Parietal lobe (tissue), 2 donors: ENCODE measurements at places on chromosomes 2 and 18. TPM values are rescaled to one million over a fixed set of nuclear protein-coding genes. Genes with fewer than 3 reads are reported as not detected.

The MREG gene
- 2.8 TPM for total RNA-seq

The KCNG2 gene
- 0.31 TPM for total RNA-seq

The SIX3 gene
- 0.31 TPM for total RNA-seq

The SRD5A2 gene
- not detected for total RNA-seq

The ITGA4 gene
- total RNA-seq, result 9.4 TPM

The OSR1 gene
- total RNA-seq, result 0.31 TPM

The TGFA gene
- total RNA-seq, result 7.5 TPM

The NDUFB3 gene
- total RNA-seq, result 23.2 TPM

The UGT1A6 gene
- not detected for total RNA-seq

The CRYGC gene
- not detected for total RNA-seq

The DTNA gene
- total RNA-seq, result 69.2 TPM

The MAB21L4 gene
- total RNA-seq, result not detected

The DSG3 gene
- not detected for total RNA-seq

The PROKR1 gene
- total RNA-seq, result 2.8 TPM

The LCT gene
- total RNA-seq, result not detected

The MEP1B gene
- total RNA-seq, result not detected

The GNLY gene
- 0.31 TPM for total RNA-seq

The GPR75 gene
- total RNA-seq, result 27.2 TPM

The GREB1 gene
- total RNA-seq, result 3.8 TPM

The SERPINB3 gene
- total RNA-seq, result not detected

The PLB1 gene
- total RNA-seq, result 4.4 TPM

The GPR45 gene
- 0.94 TPM for total RNA-seq

The LIPG gene
- total RNA-seq, result 25.7 TPM

The CXXC1 gene
- 56.7 TPM for total RNA-seq

The HYCC2 gene
- 68.5 TPM for total RNA-seq

The LYG1 gene
- total RNA-seq, result 1.6 TPM

The LINC00305 gene
- not detected for total RNA-seq

The CYP27A1 gene
- 3.4 TPM for total RNA-seq

The SCYGR4 gene
- not detected for total RNA-seq

The ALK gene
- total RNA-seq, result 2.5 TPM

The TRIM43 gene
- not detected for total RNA-seq

The ABCG8 gene
- 0.31 TPM for total RNA-seq

The ESPNL gene
- not detected for total RNA-seq

The CELF4 gene
- total RNA-seq, result 62.9 TPM

The HOXD8 gene
- not detected for total RNA-seq

The CCDC150 gene
- total RNA-seq, result 9.4 TPM

The ANKRD29 gene
- 5.3 TPM for total RNA-seq

The CFAP210 gene
- 2.2 TPM for total RNA-seq

The GPR35 gene
- 2.5 TPM for total RNA-seq

The VSNL1 gene
- 19.7 TPM for total RNA-seq

The EVX2 gene
- total RNA-seq, result not detected

The POTEI gene
- total RNA-seq, result 0.31 TPM

The NEU2 gene
- not detected for total RNA-seq

The SERPINB4 gene
- total RNA-seq, result not detected

The ZNF532 gene
- total RNA-seq, result 312 TPM

The B4GALT6 gene
- 10.3 TPM for total RNA-seq

The NTSR2 gene
- total RNA-seq, result not detected

The CHN1 gene
- total RNA-seq, result 49.1 TPM

The PARD3B gene
- total RNA-seq, result 8.8 TPM

The DNAJC5G gene
- not detected for total RNA-seq
